CD4-positive, CD25-positive, alpha-beta regulatory T cell (primary cell): ENCODE measurements at places on chromosomes 2 and 18.
A peak's percentile ranks its signal among the peaks of the same experiment; 100 is the strongest.

- H3K4me1 ChIP-seq: peaks cover 46% of the 10 kb centered on the region
- no peaks in the 10 kb centered on the region for H3K36me3 ChIP-seq
- H3K27me3 ChIP-seq: no peaks in the 10 kb centered on the region
- H3K27ac ChIP-seq: peak overlapping the region; percentile 80
Measured at GRCh38 chr2:74001781-74002504, 17.2 kb downstream of the TET3 start.

DNA sequence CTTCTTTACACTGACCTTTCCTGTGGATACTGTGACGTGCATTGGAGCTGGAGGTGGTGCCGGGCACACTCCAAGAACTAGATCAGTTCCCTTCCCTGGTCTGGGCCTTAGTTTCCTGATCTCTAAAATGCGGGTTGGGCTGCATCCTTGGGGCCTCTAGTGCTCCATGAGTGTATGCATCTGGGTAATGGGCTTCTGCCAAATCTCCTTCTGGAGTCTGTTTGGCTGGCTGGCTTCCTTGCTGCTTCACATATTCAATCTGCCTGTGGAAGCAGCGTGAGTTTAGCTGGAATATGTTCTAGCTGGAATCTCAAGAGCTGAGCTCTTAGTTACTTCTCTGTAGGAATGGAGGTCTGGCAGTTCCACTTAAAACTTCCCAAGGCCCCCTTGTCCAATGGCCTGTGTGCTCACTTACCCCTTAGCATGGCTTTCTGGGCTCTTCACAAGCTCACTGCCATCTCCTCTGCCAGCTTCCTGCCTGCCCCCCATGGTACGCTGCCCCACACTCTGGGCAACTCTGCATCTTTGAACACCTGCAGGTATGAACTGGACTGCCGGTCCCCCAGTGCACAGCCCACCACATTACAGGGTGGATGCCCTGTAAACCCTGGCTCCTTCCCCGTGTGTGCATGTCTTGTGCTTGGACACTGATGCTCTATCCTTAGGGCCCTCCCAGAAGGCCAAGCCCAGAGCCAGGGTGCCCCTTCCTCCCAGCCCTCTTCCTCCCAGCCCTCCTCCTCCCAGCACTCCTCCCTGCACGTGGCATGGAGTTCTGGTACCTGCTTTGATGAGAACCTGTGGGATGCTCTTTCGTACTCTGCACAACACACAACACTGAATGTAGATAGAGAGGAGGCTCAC lies 103.6 kb upstream of the SMAD2 start:
- H3K36me3 ChIP-seq: no peaks in the 10 kb centered on the region
- DNase-seq: no peak
- H3K4me1 ChIP-seq: no peaks in the 10 kb centered on the region

DNA sequence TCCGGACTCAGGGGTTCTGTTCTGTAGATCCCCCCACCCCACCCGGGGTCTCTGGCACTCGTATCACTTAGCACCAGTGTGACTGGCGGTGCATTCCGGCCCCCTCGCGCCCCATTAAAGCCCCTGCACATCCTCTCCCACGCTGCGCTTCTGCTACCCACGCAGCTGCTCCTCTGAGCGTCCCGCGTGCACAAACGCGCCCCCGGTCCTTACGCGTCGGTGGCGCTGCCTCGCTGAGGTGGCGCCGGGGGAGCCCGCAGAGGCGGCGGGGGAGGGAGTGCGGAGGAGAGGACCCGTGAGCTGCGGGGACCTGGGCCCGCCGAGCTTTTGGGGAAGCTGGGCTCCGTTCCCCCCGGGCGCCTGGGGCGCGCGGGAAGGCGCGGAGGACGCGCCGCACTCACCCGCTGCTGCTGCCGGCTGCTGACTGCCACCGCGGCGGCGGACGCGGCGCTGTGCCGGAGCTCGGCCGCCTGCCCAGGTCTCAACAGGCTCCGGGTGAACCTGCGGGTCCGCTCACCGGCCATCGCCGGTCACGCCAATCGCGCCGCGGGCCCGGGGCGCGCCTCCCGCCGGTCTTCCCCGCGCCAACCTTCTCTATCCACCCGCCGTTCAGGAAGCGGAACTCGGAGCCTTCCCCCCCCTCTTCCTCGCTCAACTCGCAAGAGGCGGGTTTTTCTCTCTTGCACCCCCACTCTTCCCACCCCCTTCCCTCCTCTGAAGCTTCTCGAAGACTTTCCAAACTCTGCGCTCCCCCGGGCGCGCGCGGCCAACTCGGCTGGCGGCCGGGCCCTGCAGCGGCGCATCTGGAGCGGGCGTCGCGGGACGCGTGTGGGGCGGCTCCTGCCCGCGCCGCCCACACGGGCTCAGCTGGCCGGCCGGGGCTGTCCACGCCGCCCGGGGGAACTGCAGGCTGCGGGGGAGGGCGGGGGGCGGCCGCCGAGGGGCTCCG lies at the start of gene DOCK10:
Gene DOCK10 (minus strand): TSS at position 618 of the 949 bp plus-strand sequence. CDS start 94 bp downstream, at position 524.
- H3K27me3 ChIP-seq: peaks cover 8% of the 10 kb centered on the region
- H3K36me3 ChIP-seq: no peaks in the 10 kb centered on the region
- peak; percentile 66 for DNase-seq
- peak within 1 kb of the TSS; percentile 95 for H3K4me3 ChIP-seq
- H3K27ac ChIP-seq: peak within 1 kb of the TSS; percentile 89

DNA sequence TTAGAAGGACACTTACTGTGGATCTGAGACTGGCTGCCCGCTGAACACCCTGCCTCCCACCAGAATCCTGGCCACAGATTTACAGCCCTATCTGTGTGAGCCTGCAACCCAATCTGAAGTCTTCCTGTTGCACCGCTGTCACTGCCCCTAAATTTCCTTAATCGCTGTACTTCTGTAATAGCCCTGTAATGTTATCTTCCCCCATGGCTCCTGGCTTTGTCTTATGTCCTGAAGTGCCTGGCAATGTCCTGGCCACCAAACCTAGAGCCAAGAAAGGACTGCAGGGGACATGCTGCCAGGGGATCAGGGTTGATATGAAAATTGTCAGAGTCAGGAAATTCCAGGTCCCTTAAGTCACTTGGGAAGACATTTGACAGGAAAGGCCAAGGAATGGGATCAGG lies 52.7 kb downstream of the FHOD3 start:
- H3K27ac ChIP-seq: no peak overlapping the region
- peaks cover 2% of the 10 kb centered on the region for H3K27me3 ChIP-seq
- no peak overlapping the region for H3K4me3 ChIP-seq

DNA sequence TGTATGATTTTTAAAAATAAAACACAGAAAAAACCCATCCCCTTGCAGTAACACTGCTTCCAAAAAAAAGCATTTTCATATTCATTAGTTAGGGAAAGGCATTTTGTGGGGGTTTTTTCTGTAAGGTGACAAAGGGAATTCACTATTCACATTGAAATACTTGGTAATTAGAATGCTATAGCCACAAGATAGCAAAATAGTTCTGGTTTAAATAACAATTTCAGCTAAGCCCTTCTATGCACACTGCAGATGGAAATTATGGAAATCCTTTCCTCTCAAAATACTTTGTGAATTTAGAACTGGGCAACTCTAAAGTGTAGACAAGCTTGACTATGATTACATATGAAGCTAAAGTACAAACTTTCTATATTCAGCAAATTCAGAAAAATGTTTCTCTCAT lies 102.1 kb upstream of the CHRNA1 start:
- no peak overlapping the region for H3K27ac ChIP-seq
- H3K4me1 ChIP-seq: no peaks in the 10 kb centered on the region
- H3K36me3 ChIP-seq: no peaks in the 10 kb centered on the region
- no peak for DNase-seq
- no peaks in the 10 kb centered on the region for H3K27me3 ChIP-seq

GRCh38 chr2:77488141-77488540 lies 34.0 kb downstream of the LRRTM4 start:
- no peaks in the 10 kb centered on the region for H3K36me3 ChIP-seq
- no peaks in the 10 kb centered on the region for H3K4me1 ChIP-seq
- DNase-seq: no peak
- no peak overlapping the region for H3K27ac ChIP-seq
- H3K4me3 ChIP-seq: no peak overlapping the region
- no peaks in the 10 kb centered on the region for H3K27me3 ChIP-seq

- no peaks in the 10 kb centered on the region for H3K27me3 ChIP-seq
- no peaks in the 10 kb centered on the region for H3K4me1 ChIP-seq
- no peak overlapping the region for H3K4me3 ChIP-seq
- H3K36me3 ChIP-seq: no peaks in the 10 kb centered on the region
- H3K27ac ChIP-seq: no peak overlapping the region
Measured at GRCh38 chr18:74905247-74905646, 303.7 kb downstream of the PTGR3 start.

DNA sequence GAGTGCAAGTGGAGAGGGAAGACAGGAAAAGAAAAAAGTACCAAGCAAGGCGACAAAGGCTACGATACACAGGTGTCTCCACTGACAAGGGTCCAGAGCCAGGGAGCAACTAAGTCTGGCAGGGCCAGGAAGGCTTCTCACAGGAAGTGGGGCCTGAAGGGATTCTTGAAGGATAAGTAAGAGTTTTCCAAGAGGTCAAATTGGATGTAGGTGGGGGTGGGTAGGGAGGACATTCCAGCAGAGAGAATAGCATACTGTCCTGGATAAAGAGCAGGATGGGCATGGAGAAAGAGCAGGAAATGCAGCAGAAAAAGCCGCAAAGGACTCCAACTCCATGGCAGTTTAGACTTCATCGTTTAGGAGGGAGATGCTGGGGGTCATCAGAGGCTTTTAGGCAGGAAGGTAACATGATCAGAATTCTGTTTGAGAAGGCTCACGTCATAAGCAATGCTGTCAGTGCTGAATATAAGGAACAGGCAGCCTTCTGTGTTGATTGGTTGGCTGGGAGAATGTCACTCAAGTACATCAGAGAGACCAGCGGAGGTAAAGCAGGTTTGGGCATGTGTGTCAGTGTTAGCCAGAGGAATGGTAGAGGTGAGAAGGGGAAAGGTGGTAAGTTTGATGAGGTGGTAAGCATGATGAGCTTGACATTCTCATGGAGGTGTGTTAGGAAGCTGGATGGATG lies 35.1 kb downstream of the ARHGAP25 start:
- H3K27me3 ChIP-seq: no peaks in the 10 kb centered on the region
- peak overlapping the region; percentile 95 for H3K27ac ChIP-seq
- H3K4me3 ChIP-seq: peak overlapping the region; percentile 88
- H3K4me1 ChIP-seq: peaks cover 100% of the 10 kb centered on the region
- H3K36me3 ChIP-seq: peaks cover 5% of the 10 kb centered on the region

- no peak overlapping the region for H3K27ac ChIP-seq
- no peak for DNase-seq
- no peaks in the 10 kb centered on the region for H3K4me1 ChIP-seq
- H3K4me3 ChIP-seq: no peak overlapping the region
- H3K27me3 ChIP-seq: no peaks in the 10 kb centered on the region
Measured at GRCh38 chr2:119377993-119378345, 11.2 kb downstream of the DBI start.

- no peaks in the 10 kb centered on the region for H3K4me1 ChIP-seq
- no peaks in the 10 kb centered on the region for H3K27me3 ChIP-seq
- no peak overlapping the region for H3K27ac ChIP-seq
- H3K4me3 ChIP-seq: no peak overlapping the region
Measured at GRCh38 chr2:140076164-140076563, 1296.0 kb upstream of the NXPH2 start.

- DNase-seq: no peak
- no peak overlapping the region for H3K27ac ChIP-seq
- H3K36me3 ChIP-seq: peaks cover 9% of the 10 kb centered on the region
- H3K27me3 ChIP-seq: no peaks in the 10 kb centered on the region
- H3K4me3 ChIP-seq: peak overlapping the region; percentile 15
Measured at GRCh38 chr2:189660803-189661147, 484 bp upstream of the ASNSD1 start.
